NCI-H524 (cell line): ENCODE measurements at places on chromosomes 16 and 17.

DNA sequence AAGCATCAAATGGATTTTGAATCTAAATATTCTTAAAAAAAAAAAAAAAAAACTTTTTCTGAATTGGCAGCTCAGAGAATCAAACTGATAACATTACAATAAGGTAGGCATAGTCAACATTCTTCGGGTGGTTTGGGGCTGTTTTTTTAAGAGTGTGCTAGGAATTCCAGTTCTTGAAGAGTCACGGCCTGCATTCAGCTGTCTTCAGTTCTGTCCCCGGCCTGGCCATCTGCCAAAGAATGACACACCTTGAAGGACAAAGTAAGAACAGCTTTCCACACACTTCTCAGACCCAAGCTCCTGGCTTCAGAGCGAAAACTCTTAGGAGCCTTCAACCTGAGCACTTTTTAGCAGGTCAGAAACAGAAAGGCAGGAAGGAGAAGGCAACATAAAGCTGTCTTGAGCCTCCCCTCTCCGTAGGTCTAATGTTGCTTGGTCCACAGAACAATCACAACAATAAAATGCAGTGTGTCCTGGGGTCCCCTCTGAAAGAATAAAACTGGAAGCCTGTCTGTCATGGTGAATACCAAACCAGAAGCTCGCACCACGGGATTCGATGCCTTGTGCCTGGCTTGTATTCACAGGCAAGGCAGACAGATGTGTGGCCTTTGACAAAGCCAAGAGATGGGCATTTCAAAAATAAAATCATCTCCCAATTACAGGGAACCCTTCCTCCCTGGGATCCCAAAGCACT is 524.4 kb upstream of the ZFHX3 start:
- peak; percentile 82 for DNase-seq

DNA sequence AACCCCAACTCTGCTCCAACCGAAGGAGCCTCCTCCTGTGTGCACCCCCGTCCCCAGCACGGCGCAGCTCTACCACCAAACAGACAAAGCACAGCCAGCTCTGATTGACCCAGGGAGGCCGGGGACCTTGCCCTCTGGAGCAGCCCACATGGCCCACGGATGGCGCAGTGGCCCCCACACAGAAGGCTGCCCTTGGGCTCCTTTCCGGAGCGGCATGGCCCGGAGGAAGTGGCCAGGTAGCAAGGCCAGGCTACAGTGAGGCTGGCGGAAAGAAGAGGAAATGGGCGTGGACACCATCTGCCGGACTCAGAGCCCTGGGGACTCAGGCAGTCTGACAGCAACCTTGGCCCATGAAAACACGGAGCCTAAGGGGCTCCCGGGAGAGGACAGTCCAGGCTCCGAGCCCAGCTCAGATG is 19.9 kb upstream of the ZC3H18 start:
- DNase-seq: no peak

GRCh38 chr17:6530324-6530920 is 25.9 kb downstream of the PITPNM3 start:
- no peak for DNase-seq

GRCh38 chr16:3645504-3646347 is 8.8 kb upstream of the DNASE1 start:
- no peak for DNase-seq

GRCh38 chr16:15477802-15478201 is 43.4 kb downstream of the BMERB1 start:
- no peak for DNase-seq

- peak; percentile 52 for DNase-seq
Observed at GRCh38 chr16:1331712-1332617, 1.5 kb upstream of the BAIAP3 start.

DNA sequence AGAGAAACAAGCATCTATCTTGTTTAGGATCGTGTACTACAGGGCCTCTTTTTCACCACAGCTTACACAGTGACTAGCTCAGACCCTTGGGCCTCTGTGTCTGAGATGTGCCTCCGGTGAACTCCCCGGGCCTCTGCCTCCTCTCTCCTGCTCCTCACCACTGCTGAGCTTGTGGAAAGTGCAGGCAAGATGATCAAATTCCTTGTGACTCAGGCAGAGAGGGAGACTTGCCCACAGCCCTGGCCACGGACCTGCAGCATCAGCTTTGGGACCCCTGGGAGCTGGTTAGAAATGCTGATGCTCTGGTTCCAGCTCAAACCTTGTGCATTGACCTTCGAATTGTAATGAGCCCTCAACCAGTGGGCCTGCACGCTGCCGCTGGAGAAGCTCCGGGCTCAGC is 79.8 kb downstream of the ZDHHC7 start:
- no peak for DNase-seq

DNA sequence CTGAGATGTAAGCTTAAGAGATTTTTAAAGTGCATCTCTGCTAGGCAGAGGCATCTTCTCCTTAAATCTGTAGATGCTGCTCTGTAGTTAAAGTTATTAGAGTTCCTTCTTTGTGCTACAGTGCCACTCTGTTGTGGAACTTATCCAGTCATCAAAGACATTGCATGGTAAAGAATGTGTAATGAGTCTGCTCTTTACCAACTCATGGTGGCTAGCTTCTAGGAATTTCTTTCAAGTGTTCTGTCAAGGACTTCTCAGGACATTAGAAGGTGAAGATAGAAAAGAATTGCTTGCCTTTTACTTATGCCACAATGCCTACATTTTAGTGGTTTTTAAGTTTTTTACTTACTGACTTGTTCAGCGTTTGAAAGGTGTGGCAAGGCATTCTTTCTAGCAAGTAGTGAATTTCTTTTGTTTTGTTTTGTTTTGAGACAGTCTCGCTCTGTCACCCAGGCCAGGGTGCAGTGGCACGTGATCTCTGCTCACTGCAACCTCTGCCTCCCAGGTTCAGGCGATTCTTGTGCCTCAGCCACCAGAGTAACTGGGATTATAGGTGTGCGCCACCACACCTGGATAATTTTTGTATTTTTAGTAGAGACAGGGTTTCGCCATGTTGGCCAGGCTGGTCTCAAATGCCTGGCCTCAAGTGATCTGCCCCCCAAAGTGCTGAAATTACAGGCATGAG is 20.3 kb upstream of the ARL2BP start:
- no peak for DNase-seq

GRCh38 chr16:69131167-69131838 is 1.1 kb downstream of the CHTF8 start:
- peak; percentile 48 for DNase-seq

DNA sequence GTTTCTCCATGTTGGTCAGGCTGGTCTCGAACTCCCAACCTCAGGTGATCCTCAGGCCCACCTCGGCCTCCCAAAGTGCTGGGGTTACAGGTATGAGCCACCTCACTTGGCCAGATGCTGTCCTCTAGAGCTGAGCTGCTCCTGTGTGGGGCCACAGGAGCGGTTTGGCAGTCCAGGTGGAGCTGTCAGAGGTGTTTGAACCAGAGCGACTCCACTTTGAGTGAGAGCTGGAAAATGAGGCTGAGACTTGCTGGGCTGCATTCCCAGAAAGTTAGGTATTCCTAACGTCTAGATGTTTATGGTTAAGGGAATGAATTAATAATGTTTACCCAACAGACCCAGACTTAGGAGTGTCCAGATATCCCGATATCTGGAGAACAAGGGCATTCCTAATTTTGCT is 16.8 kb upstream of the PSMD7 start:
- DNase-seq: no peak

DNA sequence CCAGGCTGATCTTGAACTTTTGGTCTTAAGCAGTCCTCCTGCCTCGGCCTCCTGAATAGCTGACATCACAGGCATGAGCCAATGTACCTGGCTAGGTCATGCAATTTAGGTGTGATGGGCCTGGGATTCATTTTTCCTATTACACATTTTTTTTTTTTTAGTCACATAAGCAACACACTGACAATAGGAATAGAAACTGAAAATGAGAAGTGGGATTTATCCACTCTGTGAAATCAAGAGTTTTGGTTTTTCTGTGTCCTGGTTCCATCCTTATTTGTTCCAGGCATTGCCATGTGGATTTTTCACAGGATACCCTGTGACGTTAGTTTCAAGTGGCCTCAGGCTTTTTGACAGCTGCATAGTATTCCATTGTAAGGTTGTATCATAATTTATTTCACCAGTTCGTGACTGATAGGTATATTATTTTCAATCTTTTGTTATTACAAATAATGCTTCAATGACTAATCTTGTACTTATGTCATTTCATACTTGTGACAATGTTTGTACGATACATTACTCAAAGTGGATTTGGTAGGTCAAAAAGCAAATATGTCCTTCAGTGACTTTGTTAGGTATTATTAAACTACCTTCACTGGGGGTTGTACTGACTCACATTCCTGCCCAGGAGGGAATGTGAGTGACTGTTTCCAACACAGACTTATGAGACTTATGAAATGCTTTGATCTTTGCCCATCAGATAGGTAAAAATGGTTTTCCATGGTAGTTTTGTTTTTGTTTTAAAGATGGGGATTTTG is 10.6 kb downstream of the ADCY7 start:
- no peak for DNase-seq

- DNase-seq: peak; percentile 73
Observed at GRCh38 chr17:16407911-16408588, 7.3 kb upstream of the TRPV2 start.

DNA sequence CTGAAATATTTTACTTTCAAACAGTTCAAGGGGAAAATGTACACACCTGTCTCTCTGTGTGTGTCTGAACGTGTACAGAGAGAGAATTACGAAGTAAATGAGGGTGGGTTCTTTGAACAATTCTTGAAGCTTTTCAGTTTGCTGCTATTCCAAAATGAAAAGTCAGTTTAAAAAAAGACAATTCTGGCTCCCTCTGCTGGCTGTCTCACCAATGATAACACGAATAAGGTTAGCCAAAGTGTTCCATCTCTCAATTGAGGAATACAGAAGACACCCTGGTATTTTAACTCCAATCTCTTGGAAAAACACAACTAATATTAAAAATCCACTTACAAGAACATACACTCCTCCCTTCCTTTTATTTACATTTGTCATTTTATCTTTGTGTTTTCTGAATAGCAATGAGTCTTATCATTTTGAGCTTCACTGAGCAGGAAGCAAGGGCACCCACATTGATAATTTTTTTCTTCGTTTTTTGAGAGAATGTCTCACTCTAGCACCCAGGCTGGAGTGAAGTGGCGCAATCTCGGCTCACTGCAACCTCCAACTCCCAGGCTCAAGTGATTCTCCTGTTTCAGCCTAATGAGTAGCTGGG is 20.5 kb downstream of the EFTUD2 start:
- no peak for DNase-seq

DNA sequence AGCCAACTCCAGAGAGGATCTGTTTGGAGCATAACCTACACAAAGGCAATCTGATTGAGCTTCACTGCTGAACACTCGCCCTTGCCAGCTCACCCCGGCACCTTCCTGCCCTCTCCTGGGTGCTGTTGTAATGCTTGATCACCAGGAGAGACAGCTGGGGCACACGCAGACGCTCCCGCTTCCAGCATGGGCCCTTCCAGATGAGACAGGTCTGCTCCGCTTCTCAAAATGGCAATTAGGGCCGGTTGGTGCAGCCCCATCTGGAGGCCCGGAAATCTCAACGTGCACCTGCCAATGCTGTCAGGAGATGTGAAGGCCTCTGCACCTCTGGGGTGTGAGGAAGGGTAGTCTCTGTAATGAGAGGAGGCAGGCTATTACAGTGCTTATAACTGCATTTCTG is 206.1 kb downstream of the ABCC12 start:
- peak; percentile 94 for DNase-seq

- DNase-seq: no peak
Observed at GRCh38 chr16:88807142-88807625, 3.6 kb downstream of the CDT1 start.

DNA sequence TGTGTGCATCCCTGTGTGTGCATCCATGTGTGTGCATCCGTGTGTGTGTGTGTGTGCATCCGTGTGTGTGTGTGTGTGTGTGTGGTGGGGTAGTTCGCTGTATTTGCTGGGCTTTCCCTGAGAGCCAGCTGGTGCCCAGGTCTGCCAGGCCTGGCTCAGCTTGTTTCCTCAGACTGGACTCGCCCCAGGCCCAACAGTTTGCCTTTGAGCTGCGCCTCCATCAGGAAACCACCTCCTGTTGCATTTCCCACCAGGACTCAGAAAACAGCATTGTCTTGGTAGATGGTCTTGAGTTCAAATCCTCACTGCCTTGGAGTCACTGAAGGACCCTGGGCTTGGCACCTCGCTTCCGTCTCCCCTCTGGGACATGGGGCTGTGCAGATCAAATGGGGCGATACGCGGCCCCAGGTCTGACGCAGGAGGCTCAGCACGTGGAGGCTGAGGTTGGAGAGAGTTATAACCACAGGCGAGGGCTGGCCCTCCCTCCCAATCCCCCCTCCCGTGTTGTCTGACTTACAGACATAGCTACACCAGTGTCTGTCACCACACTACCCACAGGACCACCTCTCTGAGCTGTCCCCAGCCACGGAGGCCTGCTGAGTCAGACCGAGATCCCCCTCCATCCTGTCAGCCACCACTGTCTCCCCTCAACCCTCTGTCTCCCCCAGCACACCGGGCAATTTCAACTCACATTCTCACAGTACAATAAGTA is 4.7 kb downstream of the ITGAE start:
- DNase-seq: no peak

GRCh38 chr17:73285916-73286862 is 24.5 kb upstream of the CPSF4L start:
- no peak for DNase-seq

GRCh38 chr16:81693041-81693743 is 85.9 kb upstream of the PLCG2 start:
- no peak for DNase-seq

DNA sequence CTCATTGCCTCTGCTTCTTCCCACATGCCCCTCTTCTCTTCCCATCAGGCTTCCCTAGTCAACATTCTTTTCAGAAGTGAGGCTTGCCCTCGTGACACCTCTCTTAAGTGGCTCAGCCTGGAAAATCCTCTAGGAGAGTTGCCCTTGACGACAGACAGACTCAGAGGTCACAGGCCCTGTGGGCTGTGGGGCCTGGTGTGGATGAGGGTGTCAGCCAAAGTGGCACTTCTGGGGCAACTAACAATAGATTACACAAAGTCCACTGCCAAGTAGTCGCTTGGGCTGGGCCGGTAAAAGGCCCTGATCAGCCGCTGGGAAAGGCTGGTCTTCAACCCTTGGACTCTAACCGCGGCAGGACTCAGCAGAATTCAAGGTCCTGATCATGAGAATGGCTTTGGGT is 33.7 kb upstream of the METTL16 start:
- DNase-seq: no peak

DNA sequence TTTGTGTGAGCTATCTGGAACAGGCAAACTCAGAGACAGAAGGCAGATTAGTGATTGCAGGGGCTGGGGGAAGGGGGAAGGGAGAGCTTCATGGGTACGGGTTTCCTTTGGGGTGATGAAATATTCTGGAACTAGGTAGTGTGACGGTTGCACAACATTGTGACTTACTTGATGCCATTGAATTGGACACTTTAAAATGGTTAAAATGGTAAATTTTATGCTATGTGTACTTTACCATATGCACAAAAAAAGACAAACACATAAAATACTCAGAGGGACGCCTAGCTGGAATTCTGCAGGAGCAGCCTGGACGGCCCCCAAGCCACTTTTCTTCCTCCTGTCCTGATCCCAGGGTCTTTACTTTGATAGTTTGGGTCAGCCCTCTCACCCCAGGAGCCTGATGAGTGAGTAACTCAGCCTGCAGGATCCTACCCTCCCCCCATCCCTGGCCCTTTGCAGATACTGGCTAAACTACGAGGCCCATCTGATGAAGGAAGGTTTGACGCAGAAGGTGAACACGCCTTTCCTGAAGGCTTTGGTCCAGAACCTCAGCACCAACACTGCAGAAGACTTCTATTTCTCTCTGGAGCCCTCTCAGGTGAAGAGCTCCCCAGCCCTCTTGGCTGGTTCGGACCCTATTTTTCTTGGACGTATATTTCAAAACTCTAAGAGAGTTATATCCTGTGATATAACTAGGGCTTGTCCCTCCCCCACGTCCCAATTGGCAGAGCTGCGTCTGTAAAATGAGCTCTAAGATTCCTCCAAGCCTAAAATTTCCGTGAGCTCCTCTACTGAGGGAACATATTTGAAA is 7.8 kb downstream of the ADGRG3 start:
- no peak for DNase-seq
